ENCODE measurements at places on chromosomes 11 and 22.

- DNase-seq: no peak
Observed at GRCh38 chr22:32555581-32555980, 81.0 kb downstream of the FBXO7 start.

- no peak for DNase-seq
Observed at GRCh38 chr11:73001615-73002014, 140.5 kb downstream of the FCHSD2 start.

DNA sequence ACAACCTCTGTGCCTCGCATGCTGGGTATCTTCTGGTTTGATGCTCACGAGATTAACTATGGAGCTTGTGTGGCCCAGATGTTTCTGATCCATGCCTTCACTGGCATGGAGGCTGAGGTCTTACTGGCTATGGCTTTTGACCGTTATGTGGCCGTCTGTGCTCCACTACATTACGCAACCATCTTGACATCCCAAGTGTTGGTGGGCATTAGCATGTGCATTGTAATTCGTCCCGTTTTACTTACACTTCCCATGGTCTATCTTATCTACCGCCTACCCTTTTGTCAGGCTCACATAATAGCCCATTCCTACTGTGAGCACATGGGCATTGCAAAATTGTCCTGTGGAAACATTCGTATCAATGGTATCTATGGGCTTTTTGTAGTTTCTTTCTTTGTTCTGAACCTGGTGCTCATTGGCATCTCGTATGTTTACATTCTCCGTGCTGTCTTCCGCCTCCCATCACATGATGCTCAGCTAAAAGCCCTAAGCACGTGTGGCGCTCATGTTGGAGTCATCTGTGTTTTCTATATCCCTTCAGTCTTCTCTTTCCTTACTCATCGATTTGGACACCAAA lies 516 bp downstream of the OR52J3 start:
- DNase-seq: no peak

- no peak for DNase-seq
Observed at GRCh38 chr11:65501472-65502273, 2.8 kb downstream of the MALAT1 start.

DNA sequence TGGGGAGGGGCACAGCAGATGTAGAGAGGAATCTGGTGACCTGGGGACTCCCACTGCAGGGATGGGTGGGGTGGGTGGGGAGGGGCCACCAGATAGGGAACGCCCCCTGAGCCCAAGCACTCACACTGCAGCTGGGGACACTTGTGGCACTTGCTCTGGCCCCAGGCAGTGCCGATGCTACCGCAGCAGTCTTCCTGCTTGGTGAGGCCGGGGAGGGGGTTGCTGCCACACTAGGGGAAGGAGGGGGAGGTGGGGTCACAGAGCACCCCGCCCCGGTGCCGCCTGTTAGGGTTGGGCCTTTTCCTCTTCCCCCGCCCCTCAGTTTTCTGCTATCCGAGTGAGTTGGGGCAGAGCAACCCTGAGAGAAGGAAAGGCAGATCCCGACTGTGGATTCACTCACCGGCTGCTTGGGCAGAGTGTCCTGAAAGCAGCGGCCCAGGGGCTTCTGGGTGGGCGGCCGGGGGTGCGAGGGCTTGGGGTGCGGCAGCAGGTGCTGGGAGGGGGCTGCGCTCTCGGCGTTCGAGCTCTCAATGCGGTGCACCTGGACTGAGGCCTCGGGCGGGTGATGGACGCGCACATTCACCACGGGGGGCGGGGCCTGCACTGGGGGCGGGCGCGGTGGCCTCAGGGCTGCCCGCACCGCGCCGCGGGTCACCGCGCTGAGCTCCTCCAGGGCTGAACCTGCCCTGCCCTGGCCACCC lies 4.7 kb downstream of the LTBP3 start:
- no peak for DNase-seq

DNA sequence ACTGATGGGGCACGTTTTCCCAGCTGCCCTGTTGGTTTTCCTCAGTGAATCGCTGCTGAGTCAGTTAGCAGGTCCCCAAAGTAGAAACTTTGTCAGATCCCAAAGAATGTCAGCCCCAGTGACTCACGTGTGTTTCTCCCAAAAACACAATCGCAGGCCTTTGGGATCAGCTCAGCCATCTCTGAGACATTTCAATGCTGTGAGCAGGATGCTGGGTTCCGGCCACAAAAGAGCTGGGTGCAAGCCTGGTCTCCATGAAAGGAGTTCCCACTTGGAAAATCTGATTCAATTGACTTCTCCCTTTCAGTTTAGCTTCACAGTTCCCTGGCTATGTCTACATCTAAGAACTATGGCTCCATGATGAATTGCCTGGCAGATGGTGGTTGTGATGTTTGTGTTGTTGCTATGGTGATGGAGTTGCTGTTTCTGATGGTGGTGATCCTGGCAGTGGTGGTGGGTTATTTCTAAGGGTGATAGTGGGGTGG lies 28.0 kb downstream of the MYEOV start:
- DNase-seq: no peak

DNA sequence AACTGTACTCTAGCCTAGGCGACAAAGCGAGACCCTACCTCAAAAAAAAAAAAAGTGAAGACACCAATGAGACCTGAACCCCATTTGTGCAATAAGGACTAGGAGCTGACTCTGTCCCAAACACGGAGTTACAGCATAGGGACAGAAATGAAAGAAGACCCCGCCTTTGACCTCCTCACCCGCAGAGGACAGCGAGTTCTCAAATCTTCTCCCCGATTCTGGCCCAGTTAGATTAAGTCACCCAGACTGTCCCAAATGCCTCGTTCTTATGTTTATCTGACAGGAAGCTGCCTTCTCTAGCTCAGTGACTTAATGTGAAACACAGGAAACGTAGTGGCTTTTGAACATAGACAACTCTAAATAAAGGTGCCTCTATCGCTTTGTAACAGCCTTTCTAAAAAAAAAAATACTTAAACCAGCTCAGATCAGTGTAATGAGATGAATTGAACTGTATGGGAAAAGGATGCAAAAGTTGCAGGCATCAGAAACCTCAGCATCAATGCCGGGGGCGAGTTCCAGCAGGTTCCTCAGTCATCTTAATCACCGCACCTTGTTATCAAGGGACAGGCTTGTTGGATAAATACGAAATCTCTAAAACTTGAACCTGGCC lies 10.6 kb downstream of the MYH9 start:
- no peak for DNase-seq

DNA sequence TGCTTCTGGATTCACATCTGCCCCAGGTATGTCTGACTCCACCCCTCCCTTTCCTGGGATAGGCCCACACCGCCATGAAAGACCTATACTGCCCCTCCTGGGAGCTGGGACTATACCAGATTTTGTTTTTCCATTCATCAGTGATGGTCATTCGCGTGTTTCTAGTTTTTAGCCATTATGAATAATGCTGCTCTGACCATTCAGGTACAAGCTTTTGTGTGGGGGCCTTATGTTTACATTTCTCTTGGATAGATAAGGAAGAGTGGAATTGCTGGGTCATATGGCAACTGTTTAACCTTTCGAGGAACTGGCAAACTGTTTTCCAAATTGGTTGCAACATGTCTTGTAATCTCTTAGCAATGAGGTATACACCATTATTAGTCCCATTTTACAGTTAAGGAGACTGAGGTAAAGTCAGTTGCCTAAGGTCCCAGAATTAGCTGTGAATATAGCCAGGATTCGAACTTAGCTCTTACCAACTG lies 1.2 kb upstream of the TBC1D10A start:
- DNase-seq: no peak

GRCh38 chr11:120135838-120136237 lies 2.1 kb downstream of the TRIM29 start:
- DNase-seq: no peak

DNA sequence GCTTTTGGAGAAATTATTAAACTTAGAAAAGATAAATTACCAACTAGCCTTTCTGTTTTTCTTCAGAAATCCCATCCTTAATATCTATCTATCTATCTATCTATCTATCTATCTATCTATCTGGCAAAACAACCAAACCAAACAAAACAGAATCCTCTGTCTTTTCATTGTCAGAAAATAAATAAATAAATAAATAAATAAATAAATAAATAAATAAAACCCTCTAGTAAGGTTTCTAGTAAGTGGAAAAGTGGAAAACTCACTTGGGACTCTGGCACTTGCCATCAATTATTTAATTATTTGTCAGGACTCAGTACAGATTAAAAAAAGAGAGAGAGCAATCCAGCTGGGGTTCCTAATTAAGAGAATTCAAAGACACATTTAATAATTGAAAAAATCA lies 556.2 kb upstream of the CHORDC1 start:
- no peak for DNase-seq

DNA sequence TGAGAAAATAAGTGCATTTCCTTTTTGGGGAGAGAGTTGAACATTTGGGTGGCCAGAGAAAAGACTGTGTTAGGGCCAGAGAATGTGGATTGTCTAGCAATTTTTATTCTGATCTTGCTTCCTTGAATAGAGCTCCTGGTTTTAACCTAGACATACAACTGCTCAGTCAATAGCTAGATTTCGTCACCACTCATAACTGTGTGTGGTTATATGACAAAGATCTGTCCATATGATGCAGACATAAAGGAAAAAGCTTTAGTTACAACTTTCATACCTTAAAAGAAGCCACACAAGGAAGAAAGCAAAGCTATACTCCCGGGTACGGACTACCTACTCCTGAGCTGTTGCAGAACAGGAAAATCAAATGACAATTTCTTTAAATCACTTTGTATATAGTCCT lies 37.2 kb downstream of the MS4A6A start:
- DNase-seq: no peak

DNA sequence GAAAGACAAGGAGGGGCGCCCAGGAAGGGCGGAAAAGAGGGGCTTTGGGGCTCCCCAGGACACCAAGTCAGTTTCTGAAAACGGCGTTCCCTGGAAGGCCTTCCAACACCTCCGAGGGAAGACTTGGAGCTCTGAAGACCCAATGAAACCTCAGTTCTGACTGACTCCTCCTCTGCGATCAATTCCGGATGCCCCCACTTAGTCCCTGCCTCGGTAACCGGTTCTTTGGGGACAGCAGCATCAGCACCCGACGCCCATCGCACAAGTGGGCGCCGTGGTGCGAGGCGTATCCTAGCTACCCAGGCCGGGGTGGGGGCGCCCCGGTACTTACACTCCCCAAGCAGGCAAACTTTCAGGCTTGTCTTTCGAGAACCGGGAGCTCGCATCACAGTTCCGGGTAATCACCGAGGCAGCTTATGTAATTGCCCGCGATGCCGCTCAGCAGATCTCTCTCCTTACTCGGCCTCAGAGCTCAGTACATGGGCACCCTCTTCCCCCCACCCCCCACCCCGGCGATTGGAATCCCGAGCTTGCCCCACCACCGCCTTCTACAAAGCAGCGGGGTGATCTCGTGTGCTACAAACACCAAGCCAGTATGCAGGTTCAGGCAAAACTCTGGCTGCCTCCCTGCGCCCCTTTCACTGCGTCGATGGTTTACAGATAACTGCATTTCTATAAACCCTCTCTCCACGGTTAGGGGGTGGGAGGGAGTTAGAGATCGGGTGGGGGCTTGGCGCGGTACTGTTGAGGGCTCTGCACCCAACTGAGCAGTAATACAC lies 2.0 kb downstream of the TENM4 start:
- no peak for DNase-seq

GRCh38 chr11:71227058-71227659 lies 25.2 kb downstream of the SHANK2 start:
- DNase-seq: no peak

Data from HTR-8/SVneo (cell line).